Right atrium auricular region (tissue), 2 donors: ENCODE measurements at places on chromosomes 16 and 17. TPM values are rescaled to one million over a fixed set of nuclear protein-coding genes. Genes with fewer than 3 reads are reported as not detected.

DNA sequence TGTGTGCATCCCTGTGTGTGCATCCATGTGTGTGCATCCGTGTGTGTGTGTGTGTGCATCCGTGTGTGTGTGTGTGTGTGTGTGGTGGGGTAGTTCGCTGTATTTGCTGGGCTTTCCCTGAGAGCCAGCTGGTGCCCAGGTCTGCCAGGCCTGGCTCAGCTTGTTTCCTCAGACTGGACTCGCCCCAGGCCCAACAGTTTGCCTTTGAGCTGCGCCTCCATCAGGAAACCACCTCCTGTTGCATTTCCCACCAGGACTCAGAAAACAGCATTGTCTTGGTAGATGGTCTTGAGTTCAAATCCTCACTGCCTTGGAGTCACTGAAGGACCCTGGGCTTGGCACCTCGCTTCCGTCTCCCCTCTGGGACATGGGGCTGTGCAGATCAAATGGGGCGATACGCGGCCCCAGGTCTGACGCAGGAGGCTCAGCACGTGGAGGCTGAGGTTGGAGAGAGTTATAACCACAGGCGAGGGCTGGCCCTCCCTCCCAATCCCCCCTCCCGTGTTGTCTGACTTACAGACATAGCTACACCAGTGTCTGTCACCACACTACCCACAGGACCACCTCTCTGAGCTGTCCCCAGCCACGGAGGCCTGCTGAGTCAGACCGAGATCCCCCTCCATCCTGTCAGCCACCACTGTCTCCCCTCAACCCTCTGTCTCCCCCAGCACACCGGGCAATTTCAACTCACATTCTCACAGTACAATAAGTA lies 4.7 kb downstream of the ITGAE start:
- DNase-seq, result no peak

Gene MAP3K14
- 10.6 TPM for total RNA-seq

DNA sequence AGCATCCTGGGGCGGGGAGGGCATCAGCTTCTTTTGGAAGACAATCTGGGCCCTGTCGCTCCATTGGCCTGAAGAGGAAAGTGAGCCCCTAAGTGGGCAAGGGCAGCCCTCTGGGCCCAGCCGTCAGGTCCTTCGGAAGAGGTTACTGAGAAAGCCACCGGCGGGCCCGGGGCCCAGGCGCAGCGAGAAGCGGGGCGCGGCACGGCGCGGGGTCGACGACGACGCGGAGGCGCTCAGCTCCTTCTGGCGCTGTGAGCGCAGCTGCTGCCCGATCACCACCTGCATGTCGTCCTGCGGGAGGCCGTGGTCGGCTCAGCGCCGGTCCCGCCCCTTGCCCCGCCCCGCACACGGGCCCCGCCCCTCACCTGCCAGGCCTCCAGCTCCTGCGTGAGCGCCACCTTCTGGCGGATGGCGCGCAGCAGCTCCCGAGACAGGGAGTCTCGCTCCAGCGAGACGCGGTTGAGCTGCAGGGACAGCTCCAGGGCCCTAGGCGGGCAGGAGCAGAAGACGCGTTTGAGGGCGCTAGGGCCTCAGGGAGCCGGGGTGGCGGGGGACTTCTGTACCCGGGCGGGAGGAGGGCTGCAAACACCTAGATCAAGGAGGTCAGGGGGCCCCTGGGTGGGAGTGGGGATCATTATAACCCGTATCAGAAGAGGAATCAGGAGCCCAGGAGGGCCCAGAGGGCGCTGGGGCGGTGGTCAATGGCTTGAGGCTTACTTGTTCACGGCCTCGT lies 4.3 kb downstream of the THOC6 start:
- no peak for DNase-seq

Gene CPNE7
- total RNA-seq, result not detected

DNA sequence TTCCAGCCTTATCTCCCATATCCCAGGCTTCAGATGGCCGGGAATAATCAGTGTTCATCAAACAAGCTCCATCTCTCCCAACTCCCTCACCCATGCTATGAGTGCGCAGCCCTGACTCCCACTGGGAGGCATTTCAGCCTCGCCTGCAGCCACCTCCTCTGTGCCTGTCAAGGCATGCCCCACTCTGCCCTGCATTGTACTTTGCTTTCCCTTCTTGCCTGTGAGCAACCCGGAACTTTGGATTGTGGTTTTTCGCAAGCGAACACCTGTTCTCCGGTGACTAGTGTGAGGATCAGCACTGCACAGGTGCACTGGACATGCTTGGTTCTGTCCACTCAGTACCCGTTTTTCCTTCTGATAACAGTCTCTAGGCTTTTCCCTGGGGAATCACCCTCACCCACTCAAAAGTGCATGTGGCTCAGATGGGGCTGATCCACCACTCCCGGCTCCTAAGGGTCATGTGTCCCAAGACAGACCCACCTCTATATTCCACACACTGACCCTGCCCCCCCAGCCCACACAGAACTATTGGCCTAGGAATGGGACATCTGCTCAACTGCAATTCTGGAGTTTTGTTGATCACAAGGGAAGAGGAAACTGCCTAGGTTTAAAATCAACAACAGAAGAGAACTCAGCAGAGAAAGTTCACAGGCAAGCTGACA lies 9.1 kb downstream of the CHST6 start:
- no peak for DNase-seq

Gene PRAC1
- total RNA-seq, result not detected

DNA sequence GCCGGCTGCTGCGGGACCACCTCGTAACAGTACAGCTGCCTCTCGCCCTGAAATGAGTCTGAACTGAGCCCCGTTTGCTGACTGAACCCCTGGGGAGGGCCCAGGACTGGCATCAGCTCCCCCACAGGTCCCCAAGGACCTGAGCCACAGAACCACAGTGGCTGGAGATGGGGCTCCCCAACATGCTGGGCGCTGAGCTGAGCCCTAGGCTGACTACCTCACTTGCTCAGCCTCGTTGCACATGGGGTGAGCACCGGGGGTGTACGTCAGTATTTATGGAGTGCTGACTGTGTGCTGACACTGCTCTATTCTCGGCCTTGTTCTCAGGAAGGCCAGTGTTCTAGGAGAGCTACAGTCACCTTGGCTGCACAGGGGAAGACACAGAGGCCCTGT lies 6.6 kb upstream of the VASN start:
- no peak for DNase-seq
